Dermis blood vessel endothelial cell (primary cell): ENCODE measurements at places on chromosomes 1 and 21.
A peak's percentile ranks its signal among the peaks of the same experiment; 100 is the strongest.

DNA sequence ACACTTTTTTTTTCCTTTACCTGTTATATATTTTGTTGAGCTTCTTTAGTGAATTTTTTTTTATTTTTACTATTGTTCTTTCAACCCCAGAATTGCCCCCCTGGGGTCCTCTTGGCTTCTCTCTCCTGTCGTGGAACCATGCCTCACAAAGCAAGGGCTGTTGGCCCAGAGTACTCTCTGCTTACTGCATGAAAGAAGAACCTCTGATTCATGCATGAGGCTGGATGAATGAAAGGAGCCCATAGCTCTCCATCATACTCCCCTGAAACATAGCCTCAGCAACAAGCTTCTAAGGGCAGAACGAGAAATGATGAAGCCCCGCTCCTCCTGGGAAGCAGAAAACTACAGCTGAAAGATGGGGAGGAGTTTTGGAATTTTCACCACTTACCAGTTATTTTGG is 1441.0 kb downstream of the BRINP3 start:
- no peak for DNase-seq

- DNase-seq, result peak; percentile 28
Observed at GRCh38 chr1:198265073-198265661, 108.4 kb downstream of the NEK7 start.

DNA sequence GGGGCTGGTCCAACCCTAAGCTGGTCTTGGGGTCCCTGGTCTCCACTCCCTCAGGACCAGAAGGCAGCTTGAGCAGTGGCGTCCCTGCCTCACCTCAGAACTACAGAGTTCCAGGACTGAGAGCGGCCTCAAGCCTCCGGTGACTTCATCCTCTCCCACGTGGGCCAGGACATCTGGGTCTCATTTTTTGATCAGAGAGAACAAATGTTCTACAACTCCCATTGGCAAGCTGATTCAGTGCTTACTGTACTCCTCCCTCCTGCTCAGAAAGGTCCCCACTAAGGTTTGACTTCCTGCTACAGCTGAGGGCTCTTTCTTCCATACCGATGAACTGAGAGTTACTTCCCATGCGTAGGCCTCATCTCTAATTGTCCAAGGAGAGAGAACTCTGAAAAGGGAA is 78.5 kb downstream of the PLXNA2 start:
- DNase-seq, result no peak

DNA sequence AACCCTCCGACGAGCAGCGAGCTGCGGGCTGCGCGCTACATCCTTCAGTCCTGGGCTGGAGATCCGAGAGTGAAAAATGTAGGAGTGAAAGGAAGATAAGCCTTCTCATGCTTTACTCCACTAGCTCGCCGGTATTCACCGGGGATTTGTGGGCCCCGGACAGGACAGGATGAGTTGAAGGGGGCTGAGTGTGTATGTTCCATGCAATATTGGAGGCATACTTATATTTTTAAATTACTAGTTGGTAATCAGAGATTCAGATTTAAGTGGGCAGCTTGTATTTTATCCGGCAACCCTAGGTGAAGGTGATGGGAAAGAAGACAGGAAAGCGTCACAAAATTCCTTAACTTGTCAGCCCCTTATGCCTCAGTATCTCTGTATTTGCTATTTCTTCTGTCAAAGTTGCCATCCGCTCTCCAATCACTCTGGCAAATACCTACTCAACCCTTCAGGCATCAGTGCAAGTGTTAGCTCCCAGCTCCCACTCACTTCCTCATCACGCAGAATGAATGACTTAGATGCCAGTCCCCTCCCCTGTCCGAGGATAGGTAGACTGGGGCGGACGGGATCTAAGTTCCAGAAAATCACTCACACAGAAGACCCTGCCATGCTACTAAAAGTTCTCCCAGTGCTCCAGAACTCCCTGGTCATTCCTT is 503 bp upstream of the PIGM start:
- peak; percentile 12 for DNase-seq

DNA sequence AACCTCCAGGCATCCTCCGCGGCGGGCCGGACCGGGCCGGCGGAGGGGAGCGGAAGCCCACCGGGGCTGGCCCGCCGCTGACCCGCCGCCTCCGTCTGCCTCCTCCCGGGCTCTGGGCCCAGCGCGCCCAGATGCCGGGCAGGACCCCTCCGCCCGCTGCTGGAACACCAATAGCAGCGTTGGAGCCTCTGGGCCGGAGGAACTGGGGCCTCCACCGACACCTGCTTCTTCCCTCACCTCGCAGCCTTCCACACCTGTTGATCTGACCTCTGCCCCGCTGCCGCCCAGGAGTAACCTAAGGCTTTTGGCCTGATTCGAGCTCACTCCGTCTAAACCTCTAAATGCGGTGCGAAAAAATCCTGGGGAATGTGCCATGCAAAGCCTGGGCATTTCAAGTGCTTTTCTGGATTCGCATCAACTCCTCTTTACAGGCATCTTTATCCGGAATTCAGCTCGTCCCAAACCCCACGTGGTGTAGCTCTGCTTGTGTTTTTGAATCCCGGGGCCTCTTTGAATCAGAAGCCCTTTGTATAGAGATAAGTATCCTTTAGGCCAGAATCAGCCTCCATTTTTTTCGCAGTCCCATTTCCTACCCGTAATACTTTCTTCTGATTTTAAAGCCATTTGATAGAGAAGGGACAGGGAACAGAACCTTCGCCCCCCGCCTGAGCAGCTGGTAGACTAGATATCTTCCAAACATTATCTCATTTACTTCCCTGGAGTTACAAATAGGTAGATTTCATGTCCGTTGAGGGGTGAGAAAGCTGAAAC is 680 bp upstream of the CNN3 start:
- peak; percentile 48 for DNase-seq

DNA sequence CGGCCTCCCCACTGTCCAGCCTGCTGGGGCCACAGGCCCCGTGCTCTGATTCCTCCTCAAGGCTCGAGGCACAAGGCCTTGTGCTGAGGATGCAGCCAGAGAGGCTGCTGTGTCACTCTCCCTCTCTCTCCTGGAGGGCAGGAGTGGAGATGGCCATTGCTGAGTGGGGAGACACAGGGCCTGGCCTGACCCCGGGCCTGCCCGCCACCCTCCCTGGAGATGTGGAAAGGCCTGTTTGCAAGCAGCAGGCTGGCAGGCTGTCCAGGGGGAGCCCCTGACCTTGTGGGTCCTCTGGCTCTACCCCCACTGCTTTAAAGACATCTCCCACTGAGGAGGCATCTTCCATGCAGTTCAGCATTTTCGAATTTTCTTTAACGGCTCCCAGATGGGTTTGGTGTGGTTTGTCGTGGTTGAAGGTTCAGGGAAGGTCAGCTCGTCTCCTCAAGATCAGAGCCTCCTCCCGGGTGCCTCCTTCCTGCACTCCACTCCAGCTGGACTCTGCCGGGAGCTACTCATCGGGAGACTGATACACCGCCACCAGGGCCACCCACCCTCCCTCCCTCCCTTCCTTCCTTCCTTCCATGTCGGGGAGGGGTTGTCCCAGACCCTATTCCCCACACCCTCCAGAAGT is 69.1 kb downstream of the SPSB1 start:
- DNase-seq, result no peak

GRCh38 chr1:237139732-237140131 is 97.7 kb downstream of the RYR2 start:
- no peak for DNase-seq

- peak; percentile 84 for DNase-seq
Observed at GRCh38 chr1:205658943-205659581, 21.2 kb downstream of the SLC45A3 start.

DNA sequence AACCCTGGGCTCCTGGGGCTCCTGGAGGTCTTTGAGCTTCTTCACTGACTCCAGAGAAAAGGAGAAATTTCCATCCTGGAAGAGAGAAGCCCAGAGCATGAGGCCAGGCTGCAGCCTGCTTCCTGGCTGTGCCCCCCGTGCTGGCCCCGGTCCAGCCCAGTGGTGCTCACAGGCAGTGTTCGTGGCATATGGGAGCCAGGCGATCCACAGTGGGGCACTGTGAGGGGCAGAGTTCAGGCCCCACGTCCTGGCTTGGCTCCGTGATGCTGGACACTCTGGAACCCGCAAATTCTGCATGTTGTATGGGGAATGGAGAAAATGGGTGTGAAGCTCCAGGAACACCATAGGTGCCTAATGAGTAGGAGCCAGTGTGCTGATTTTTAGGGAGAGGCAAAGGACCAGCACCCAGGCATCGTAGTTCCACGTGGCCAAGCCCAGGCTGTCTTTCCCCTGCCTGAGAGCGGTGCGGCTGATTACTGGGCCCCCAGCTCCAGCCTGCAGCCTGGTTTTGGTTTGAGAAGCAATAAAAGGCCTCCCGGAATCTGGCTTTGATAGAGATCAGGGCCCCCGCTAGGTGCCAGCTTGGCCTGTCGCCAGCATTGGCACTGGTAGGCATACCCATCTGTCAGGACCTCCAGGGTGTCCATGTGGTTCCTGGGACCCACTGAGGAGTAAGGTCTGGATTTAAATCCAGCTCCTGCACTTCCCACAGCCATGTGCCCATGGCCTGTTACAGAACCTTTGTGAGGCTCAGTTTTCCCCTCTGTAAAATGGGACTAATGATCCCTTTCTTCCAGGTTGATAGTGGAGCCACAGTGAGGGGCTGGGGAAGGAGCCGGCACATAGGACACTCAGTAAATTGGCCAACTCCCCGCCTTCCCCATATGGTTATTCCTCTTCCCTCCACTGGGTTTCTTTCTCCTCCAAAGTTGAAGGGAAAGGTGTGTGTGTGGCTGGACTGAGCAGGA is 725 bp downstream of the GUCA2A start:
- DNase-seq, result no peak

DNA sequence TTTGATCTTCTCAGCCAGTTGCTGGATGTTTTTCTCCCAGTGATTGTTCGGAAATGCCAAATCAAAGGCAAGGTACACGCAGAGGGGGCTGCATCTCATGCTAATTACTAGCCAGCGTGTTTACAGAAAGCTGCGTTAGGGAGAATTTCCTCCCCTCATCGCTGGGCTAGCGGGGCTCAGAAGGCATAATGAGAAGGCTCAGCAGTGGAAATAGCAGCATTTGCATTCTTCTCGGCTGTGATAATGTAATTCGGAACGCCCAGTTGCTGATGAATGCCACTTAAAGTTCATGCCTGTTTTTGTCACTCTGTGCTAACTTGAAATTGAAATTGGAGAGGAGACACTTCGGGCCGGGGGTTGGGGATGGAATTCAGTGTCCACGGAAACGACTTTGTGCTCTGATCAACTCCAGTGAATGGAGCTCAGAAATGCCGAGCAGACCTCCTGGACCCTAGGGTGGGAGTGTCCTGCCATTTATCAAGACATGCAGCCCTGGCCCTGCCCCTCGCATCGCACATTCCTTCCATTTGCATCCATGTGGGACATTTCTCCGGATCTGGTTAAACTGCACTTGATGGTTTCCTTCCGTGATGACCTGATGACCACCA is 313.4 kb upstream of the C1orf174 start:
- no peak for DNase-seq

- DNase-seq, result no peak
Observed at GRCh38 chr21:33492571-33492970, 1.1 kb upstream of the DNAJC28 start.

DNA sequence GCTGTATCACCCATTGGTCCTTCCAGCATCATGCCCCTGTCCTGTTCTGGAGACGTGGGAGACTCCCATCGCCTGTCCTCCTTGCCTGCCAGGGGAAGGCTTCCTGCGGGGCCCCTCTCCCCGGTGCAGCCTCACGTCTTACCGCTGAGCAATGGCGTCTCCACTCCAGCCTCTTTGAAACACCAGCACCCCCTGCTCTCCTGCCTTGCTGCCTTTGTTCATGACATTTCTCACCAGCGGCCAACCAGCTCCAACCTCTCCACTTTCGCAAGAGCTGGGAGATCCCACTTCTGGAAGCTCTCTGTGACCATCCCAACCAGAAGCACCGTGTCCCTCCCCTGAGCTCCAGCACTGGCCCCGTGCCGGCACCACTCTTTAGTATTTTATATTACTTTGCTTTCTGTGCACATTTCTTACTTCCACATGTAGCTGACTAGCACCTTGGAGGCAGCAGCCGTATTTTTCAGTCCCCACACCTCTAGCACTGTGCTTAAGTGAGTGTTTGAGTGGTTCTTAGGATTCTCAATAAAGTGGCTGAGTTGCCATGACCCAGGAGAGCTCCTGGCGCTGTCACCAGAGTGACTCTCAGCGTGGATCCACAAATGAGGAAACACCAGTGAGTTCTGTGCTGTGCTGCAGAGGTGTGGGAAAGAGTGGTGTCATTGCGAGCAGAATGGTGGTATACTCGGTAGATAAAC is 83.5 kb downstream of the ATP5PO start:
- no peak for DNase-seq

DNA sequence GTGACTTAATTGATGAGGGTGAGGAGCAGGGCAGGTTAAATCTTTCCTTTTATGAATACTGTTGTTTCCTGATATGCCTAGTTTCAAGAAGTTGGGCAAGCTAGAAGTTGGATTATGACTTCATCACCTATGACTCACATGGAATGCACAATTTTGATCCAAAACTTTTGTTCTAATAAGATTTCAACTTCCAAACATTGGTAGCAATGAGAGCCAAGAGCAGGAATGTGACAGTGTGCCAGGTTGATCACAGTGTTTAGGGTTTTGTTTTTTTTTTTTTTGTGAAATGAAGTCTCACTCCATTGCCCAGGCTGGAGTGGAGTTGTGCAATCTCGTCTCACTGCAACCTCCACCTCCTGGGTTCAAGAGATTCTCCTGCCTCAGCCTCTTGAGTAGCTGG is 349.4 kb downstream of the DUSP10 start:
- DNase-seq, result peak; percentile 87

DNA sequence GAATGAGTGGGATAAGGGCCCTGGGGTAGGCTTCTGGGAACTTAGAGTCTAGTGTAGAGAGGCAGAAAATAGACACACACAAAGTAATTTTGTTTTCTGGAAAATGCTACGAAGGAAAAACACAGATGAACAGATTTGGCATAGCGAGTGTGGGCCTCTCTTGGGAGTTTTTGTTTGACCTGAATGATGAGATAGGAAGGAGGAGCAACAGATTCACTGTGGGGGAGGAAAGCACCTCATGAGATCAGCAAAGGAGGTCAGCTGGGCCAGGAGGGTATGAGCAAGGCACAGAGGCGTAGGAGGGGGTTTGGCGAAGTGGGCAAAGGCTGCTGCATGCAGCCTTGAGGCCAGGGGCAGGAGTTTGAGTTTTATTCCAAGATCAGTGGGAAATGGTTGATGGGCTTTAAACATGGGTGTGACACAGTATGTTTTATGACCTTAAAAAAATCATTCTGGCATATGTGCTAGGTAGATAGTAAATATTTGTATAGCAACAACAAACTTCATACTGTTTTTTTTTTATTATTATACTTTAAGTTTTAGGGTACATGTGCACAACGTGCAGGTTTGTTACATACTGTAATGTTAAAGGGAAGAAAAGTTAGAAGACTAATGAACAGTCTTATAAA is 57.9 kb downstream of the FGGY start:
- DNase-seq, result no peak

GRCh38 chr1:244010191-244010590 is 40.9 kb upstream of the ZBTB18 start:
- DNase-seq, result peak; percentile 60
